Stimulated activated CD8-positive, alpha-beta memory T cell treated with anti-CD3 and anti-CD28 coated beads, Interleukin-12 subunit alpha, Interleukin-12 subunit beta, amount 100 ng/mL, for 4 hours (primary cell): ENCODE measurements at places on chromosomes 2 and 18.

- DNase-seq: no peak
Measured at GRCh38 chr2:63594660-63595059, 5.9 kb downstream of the MDH1 start.

- DNase-seq: no peak
Measured at GRCh38 chr2:44686561-44686960, 254.9 kb upstream of the SIX3 start.

DNA sequence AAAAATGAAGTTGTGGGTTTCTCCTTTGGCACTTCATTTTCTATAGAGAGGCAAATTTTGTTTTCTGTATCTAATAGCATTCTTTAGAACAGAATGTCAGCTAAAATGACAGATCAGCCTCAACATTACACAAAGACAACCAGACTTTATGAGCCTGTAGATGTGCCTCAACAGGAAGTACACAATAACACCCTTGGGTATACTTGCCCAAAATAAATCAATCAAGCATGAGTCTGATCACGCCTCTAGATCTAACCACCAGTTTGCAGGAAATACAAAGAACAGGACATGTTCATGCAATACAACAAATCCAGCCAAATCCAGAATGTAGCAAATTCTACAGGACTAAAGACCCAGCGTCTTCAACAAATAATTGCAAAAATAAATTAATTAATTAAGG, 11.2 kb upstream of the DAPL1 start:
- no peak for DNase-seq

DNA sequence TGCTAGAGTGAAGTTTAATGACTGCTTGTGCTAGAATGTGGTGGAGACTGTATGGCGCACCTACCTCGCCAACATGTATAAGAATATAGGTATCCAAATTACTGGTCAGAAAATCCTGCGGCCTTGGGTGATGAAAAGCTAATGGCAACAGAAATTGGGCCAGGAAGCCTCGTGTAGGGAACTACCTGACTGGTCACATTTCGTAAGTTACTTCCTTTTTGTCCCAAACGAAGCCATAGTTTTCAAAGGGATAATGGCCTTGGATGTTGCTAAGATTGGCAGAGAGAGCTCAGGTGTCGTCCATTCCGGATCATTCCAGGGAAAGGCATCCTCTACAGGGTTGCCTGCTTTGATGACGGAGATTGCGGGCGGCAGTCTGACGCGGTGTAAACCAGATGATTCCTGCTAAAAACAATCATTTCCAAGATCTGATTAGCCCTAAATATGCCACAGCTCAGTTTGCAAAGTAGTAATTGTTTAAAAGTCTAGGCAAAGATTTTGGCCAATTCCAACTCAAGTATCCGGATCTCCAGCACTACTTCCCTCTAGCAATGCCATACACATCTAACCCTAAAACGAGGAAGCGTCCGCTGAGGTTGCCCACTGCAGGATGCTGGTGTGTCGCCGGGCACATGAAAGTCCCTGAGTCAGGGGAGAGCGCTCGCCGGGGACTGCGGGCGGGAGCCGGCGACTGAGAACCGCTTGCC, 708 bp upstream of the MALT1 start:
- DNase-seq: no peak

- DNase-seq: no peak
Measured at GRCh38 chr2:54969295-54969939, 80.8 kb downstream of the RTN4 start.

- no peak for DNase-seq
Measured at GRCh38 chr2:176521878-176522670, 252.8 kb downstream of the MTX2 start.

- no peak for DNase-seq
Measured at GRCh38 chr2:18518116-18519111, 42.0 kb downstream of the RDH14 start.

DNA sequence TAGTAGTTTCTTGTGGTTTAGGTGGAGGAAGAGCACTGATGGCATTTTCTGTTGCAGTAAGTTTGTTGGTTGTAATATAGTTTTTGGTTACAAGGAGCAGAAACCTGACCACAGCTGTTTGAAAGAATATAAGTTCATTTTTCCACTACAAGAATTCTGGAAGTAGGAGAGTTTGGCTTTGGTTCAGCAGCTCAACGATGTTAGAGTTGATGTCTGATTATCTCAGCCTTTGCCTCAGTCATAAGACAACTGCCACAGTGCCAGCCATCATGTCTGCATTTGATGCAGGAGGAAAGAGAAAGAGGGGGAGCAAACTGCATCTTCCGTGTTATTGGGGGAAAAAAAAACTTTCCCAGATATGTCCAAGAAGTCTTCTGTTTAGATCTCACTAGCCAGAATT, 119.1 kb downstream of the LYPD1 start:
- no peak for DNase-seq

DNA sequence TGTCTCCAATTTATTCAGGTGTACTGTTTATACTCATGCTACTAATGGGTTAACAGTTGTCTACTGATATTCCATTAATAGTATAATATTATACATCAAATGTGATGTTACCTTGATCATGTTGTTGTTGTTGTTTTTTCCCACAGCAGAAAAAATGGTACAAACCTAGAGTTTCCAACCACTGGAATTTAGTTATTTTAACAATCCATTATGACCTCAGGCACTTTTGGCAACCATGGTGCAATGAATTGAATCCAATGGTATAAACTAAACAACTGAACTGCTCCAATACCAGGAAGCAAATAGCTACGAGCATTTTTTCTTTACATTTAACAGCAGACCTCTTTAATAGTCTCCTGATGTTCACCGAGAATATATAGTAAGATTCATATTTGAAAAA, 31.0 kb upstream of the C2orf66 start:
- no peak for DNase-seq
